Adipose tissue (tissue), 3 donors: ENCODE measurements at places on chromosomes 4 and X. TPM values are rescaled to one million over a fixed set of nuclear protein-coding genes. Genes with fewer than 3 reads are reported as not detected.

Gene ASB12
- polyA plus RNA-seq, result not detected

Gene TMEM31
- polyA plus RNA-seq, result not detected

Gene NHS
- polyA plus RNA-seq, result 2.0 TPM

Gene BBS12
- polyA plus RNA-seq, result 1.0 TPM

Gene P2RY8
- 1.8 TPM for polyA plus RNA-seq

Gene ODAPH
- not detected for polyA plus RNA-seq

Gene RGN
- polyA plus RNA-seq, result 8.1 TPM

Gene TXLNG
- polyA plus RNA-seq, result 5.0 TPM

Gene TRIM61
- polyA plus RNA-seq, result 2.0 TPM

Gene PAGE2B
- polyA plus RNA-seq, result not detected

Gene TBC1D9
- 15.3 TPM for polyA plus RNA-seq

Gene FDCSP
- polyA plus RNA-seq, result not detected

Gene SUPT20HL1
- polyA plus RNA-seq, result not detected

Gene ADH1C
- polyA plus RNA-seq, result 8.1 TPM

Gene CA5B
- 1.8 TPM for polyA plus RNA-seq

Gene CPEB2
- polyA plus RNA-seq, result 2.4 TPM

Gene NAP1L5
- polyA plus RNA-seq, result 6.0 TPM

Gene USP46
- 3.6 TPM for polyA plus RNA-seq

Gene ZBED1
- polyA plus RNA-seq, result 27.9 TPM

Gene VCX
- polyA plus RNA-seq, result not detected

Gene OPHN1
- 2.4 TPM for polyA plus RNA-seq

Gene NEUROG2
- not detected for polyA plus RNA-seq

Gene MAGEA10
- not detected for polyA plus RNA-seq

Gene RASL11B
- 0.42 TPM for polyA plus RNA-seq

Gene RBM46
- polyA plus RNA-seq, result 0.06 TPM

Gene IDS
- 35.7 TPM for polyA plus RNA-seq

Gene PSAPL1
- 2.1 TPM for polyA plus RNA-seq

Gene TMPRSS11E
- 0.69 TPM for polyA plus RNA-seq

Gene SOWAHD
- polyA plus RNA-seq, result 0.23 TPM

Gene TMPRSS11D
- not detected for polyA plus RNA-seq

Gene REELD1
- polyA plus RNA-seq, result 1.3 TPM

Gene SRD5A3
- 6.9 TPM for polyA plus RNA-seq

Gene SYP
- polyA plus RNA-seq, result 2.1 TPM

Gene GAK
- 90.3 TPM for polyA plus RNA-seq

Gene ARSH
- polyA plus RNA-seq, result not detected

Gene C4orf51
- polyA plus RNA-seq, result not detected

Gene SSR4
- 283 TPM for polyA plus RNA-seq

Gene CT55
- not detected for polyA plus RNA-seq

Gene PRKX
- polyA plus RNA-seq, result 3.3 TPM

Gene ADGRG4
- polyA plus RNA-seq, result under 0.01 TPM

Gene WWC2
- polyA plus RNA-seq, result 4.8 TPM
